IMR-90 (cell line): ENCODE measurements at places on chromosomes 12 and 14.

- DNase-seq = peak; percentile 32
Observed at GRCh38 chr14:22980672-22981089, 1.7 kb downstream of the AJUBA start.

DNA sequence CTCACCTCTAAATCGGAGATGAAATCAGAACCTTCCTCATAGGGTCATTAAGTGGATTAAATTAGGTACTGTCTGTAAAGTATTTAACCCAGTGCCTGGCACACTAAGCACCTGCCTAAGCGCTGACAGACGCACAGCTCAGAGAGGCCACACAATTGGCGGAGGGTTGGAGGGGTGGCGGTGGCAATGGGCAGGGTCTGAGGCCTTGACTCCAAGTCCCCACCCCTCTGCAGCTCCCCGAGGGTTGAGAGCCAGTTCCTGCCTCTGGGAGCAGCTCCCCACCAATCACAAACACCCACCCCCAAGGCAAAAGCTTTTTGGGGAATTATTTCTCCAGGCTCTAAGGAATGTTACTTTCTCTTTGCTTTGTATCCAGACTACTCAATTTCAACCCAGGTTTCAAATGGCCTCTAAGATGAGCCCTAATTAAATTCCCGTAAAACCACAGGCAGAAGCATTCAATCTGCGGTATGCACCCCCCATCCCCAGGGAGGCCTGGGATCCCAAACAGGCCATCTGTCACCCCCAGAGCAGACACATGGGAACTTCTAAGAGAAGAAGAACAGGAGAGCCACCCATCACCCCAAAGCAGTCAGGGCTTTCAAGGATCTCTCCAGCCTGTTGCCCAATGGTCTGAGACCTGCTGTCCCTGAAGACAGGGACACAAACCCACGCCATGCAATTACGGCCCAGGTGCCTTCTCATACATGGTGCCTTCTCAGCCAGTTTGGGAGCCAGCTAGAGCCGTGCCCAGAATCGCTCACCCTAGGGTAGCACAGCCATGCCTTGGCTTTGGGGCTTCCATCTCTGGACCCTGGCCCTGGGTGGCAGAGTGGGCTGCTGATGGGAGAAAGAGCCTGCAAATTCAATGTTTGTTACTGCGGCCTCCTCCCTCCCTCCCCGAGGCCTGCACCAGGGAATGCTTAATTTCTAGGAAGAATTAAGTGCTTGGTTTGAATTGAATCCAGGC lies 66.1 kb downstream of the CHGA start:
- no peak for DNase-seq

- no peak for DNase-seq
Observed at GRCh38 chr12:54390668-54391551, 6.4 kb upstream of the ZNF385A start.

DNA sequence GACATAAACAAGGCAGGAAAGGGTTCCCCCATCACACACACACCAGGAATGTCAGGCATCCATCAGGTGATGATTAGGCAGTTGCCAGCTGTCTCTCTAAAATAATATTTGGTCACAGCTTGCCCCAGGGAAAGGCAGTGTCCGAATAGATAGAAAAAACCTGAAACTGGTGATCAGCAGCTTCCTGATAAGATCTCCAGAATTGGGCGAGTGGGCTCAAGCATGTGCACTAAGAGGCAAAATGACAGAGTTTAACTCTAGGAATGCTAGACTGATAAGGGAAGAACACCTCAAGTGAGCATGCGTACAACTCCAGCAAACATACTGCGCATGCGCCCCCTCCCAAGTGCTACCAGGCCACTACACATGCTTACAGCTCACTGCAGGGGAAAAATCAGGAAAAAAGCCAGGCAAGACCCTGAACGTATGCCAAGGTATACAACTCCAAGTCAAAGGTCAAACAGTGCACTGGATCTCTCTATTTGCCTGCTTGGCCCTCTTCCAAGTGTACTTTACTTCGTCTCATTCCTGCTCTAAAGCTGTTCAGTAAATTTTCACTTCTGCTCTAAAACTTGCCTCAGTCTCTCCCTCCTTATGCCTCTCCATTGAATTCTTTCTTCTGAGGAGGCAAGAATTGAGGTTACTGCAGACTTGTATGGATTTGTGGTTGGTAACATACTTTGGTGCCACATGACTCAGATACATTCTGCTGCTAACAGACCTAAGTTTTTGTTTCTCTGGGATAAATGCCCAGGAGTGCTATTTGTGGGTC lies 73.5 kb upstream of the VASH1 start:
- no peak for DNase-seq

- no peak for DNase-seq
Observed at GRCh38 chr12:12511895-12512711, 50.6 kb downstream of the DUSP16 start.

GRCh38 chr12:52789637-52790426 lies 6.1 kb downstream of the KRT3 start:
- no peak for DNase-seq

DNA sequence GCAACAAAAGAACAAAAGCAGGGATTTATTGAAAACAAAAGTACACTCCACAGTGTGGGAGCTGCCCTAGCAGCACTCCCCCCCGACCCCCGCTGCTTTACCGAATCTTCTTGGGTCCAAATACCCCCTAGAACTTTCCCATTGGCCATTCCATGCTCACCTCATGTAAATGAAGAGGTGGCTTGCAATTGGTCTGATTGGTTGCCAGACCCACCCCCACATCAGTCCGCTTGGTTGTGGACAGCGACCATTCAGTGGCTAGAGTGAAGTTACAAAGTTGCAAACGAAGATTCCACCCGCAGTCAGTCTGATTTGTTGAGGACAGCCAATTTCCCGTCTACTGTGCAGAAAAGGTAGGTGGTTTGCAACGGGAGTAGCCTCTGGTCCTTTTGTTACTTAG lies 3.9 kb downstream of the STYX start:
- no peak for DNase-seq

DNA sequence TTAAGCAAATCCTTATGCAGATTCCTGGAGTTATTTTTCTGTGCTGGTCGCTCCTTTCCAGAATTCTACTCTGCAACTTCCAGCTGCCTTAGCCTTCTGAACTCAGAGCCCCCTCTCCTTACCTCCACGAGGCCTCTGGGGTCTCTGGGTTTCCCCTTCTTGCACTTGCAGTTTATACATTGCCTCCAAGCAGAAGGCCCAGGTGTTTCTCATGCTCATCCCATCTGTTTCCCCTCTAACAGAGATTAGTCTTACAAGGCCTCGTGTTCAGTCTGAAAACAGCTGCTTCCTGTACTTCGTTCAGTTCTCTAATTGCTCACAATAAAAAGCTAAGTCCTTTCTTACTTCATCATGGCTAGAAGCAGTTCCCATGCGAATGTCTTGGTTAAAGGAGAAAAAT lies 134.4 kb upstream of the FGD4 start:
- peak; percentile 68 for DNase-seq

DNA sequence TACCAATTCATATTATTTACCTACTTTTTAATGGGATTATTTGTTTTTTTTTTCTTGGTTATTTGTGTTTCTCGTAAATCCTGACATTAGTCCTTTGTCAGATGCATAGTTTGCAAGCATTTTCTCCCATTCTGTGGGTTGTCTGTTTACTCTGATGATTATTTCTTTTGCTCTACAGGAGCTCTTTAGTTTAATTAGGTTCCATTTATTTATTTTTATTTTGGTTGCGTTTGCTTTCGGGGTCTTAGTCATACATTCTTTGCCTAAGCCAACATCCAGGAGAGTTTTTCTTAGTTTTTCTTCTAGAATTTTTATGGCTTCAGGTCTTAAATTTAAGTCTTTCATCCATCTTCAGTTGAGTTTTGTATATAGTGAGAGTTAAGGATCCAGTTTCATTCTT lies 289.9 kb downstream of the AKAP6 start:
- no peak for DNase-seq

- DNase-seq = no peak
Observed at GRCh38 chr14:54052696-54053385, 96.2 kb upstream of the BMP4 start.

GRCh38 chr14:57227083-57227482 lies 41.6 kb downstream of the EXOC5 start:
- DNase-seq = no peak

DNA sequence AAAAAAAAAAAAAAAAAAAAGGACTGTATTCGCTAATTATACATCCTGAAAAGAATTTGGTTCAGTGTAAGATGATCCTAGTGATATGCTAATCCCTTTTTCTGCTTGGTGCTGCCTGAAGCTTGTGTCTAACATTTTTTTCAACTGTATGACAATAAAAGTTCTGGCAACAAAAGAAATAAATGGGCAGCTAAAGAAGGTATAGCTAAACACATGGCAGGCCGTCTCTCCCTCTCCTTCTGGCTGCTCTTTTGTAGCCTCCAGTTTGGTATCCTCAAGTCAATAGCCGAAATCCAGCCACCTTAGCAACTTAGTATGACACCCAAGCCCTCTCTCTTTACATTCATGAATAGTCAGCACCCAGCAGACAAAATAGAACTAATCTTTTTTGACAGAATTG lies 198.3 kb upstream of the OTX2 start:
- DNase-seq = no peak

- no peak for DNase-seq
Observed at GRCh38 chr14:80787876-80788275, 153.7 kb downstream of the CEP128 start.

GRCh38 chr14:72605096-72605920 lies 288.6 kb downstream of the DPF3 start:
- DNase-seq = no peak

DNA sequence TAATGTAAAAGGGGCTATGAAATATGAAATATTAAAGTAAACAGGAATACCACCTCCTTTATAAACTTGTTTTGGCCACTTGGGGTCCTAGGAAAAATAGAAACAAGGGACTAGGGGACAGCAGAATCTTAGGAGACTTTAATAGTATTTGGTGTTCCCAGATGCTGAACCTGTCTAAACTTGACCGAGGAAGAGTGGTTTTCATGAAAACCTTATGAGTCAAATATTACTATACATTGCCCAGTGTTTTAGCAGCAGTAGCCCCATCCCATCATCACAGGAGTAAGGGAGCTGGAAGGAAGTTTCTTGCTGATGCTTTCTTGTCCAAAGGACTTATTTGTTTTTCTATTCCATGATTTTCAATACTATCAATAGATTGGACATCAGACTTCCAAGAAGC lies 177.5 kb upstream of the CAND1 start:
- DNase-seq = no peak

- DNase-seq = peak; percentile 77
Observed at GRCh38 chr12:24617471-24617870, 331.4 kb downstream of the BCAT1 start.

- DNase-seq = peak; percentile 98
Observed at GRCh38 chr12:12979731-12980259, 20.3 kb downstream of the HEBP1 start.

GRCh38 chr14:74645756-74646470 lies 33.9 kb upstream of the LTBP2 start:
- no peak for DNase-seq

DNA sequence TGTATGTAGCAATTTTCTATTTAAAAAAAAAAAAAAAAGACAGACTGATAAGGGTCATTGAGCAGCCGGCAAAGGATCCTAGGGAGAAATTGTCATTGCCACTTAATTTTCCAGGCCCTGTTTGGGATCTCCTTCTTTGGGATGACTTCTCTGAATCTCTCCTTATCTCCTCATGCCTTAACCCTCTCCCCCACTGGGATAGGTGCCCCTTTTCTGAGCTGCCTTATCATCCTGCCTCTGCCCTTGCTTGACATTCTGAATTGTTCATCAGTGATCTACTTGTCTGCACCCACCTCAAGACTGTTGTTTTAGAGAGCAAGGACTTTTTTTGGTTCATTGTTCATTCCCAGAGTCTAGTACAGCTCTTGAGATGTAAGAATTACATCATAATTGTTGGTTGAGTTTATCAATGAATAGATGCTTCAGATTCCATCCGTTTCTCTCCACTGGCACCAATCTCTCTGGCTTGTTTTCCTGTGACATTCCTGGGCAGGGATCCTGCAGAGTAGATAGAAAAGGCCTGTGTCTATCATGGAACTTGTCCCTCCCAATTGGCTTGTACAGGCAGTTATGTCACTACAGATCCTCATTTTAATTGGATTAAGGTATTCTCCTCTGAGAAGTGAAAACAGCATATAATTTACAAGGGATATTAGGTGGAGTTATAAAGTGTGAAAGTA lies 42.6 kb downstream of the SOCS2 start:
- peak; percentile 22 for DNase-seq

- DNase-seq = no peak
Observed at GRCh38 chr12:13504736-13505135, 308.2 kb downstream of the EMP1 start.

DNA sequence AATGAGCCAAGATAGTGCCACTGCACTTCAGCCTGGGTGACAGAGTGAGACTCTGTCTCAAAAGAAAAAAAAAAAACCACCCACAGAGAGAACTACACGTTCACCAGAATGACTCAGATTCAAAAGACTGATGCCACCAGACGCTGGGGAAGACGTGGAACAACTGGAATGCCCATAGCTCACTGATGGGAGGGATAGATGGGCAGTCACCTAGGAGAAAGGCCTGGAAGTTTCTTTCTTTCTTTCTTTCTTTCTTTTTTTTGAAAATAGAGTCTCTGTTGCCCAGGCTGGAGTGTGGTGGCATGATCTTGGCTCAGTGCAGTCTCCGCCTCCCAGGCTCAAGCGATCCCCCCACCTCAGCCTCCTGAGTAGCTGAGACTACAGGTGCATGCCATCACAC lies 10.0 kb upstream of the KLC1 start:
- peak; percentile 48 for DNase-seq

- peak; percentile 96 for DNase-seq
Observed at GRCh38 chr12:6470375-6471163, at the start of gene VAMP1. Gene VAMP1, minus strand, starts transcription at chr12:6470677. Its CDS starts 146 bp downstream, at chr12:6470531.

DNA sequence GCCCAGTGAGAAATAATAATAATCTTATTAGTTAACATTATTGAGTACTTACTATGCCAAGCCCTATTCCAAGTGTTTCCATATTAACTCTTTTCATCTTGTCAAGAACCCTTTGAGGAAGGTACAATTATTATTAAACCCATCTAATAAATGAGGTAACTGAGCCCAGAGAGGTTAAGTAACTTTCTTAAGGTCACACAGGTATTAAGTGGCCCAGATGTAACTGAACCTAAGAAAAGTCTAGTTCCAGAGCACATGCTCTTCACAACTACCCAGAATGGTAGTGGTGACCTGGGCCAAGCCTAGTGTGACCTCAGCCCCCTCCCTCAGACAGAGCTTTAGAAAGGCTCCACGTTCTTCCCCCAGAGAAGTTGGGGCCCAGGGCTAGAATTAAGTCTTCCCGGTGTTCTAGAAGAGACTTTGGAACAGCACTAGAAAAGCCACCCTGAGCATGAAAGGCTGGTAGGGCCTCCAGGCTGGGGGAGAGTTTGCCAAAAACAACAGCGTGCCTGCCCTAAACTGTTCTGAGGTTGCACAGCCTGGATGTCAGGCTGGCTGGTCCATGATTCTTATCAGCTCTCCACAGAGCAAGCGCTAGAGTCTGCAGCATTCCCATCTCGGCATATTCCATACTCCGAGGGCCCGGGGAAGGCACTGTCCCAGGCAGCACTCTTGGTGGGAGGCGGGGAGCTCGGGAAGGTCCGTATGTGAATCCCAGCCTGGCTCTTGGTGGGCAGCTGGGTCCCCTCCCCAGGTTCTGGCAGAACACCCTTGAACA lies 41.3 kb upstream of the CTDSP2 start:
- DNase-seq = peak; percentile 55

- DNase-seq = no peak
Observed at GRCh38 chr12:121806009-121806545, 2.3 kb downstream of the SETD1B start.

- DNase-seq = no peak
Observed at GRCh38 chr12:69619050-69619449, 8.3 kb upstream of the LRRC10 start.
